Mesothelial cell of epicardium (in vitro differentiated cells): ENCODE measurements at places on chromosomes 12 and 14.

DNA sequence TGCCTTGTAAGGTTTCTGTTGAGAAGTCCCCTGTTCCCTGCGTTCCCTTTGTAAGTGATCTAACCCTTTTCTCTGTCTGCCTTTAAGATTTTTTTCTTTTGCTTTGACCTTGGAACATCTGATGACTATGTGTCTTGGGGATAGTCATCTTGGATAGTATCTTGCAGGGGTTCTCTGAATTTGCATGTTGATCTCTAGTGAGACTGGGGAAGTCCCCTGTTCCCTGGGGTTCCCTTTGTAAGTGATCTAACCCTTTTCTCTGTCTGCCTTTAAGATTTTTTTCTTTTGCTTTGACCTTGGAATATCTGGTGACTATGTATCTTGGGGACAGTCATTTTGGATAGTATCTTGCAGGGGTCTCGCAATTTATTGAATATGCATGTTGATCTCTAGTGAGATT is 38.2 kb upstream of the TMX1 start:
- no peak overlapping the region for H3K27ac ChIP-seq
- H3K4me3 ChIP-seq: no peak overlapping the region
- no peaks in the 10 kb centered on the region for H3K36me3 ChIP-seq
- peaks cover 11% of the 10 kb centered on the region for H3K27me3 ChIP-seq

DNA sequence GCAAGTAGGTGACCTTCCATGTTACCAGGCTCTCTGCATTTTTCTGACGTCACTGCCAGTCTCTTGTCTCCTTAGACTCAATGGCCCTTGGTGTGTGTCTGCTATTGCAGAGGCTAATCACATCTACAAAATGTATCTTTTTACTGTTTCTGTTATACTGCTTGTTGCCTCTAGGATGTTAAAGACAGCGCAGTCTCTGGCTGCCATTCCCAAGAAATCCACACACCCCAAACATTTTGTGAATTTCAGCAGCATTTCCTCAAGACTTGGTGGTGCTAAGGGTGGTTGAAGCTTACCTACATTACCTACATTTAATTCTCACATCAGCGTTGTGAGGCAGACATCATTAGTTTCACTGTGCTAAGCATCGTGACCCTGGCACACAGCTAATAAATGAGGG is 87.2 kb downstream of the C12orf75 start:
- peak overlapping the region; percentile 92 for H3K27ac ChIP-seq
- H3K36me3 ChIP-seq: no peaks in the 10 kb centered on the region
- no peak for DNase-seq
- H3K4me3 ChIP-seq: no peak overlapping the region

DNA sequence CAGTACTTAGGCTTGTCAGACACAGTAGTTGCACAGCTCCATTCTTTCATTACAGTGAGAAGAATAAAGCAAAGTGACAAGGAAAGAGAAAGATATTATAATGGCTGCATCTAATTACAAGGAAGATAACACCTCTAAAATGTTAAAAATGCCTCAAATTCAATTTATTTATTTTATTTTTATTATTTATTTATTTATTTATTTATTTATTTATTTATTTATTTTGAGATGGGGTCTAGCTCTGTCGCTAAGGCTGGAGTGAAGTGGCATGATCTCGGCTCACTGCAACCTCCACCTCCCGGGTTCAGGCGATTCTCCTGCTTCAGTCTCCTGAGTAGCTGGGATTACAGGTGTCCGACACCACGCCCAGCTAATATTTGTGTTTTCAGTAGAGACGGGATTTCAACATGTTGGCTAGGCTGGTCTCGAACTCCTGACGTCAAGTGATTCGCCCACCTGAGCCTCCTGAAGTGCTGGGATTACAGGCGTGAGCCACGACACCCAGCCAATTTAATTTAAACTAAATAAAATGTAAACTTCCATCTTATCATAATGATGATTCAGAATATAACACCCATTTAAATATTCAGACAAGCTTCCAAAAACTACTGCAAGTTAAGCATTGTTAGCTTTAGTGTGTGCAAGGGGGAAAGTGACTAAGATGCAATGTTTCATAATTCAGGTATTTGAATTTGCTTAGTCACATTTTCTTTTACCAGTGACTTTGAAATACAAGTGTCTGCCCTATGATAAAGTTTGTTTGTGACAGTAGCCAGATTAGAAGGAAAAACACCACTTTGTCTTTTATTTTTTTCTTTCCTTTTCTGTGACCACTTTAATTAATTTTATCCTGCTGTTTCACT is 2.4 kb upstream of the CFAP54 start:
- H3K27ac ChIP-seq: no peak overlapping the region
- H3K4me3 ChIP-seq: no peak overlapping the region
- H3K4me1 ChIP-seq: peaks cover 3% of the 10 kb centered on the region
- H3K27me3 ChIP-seq: peaks cover 32% of the 10 kb centered on the region
- DNase-seq: no peak

DNA sequence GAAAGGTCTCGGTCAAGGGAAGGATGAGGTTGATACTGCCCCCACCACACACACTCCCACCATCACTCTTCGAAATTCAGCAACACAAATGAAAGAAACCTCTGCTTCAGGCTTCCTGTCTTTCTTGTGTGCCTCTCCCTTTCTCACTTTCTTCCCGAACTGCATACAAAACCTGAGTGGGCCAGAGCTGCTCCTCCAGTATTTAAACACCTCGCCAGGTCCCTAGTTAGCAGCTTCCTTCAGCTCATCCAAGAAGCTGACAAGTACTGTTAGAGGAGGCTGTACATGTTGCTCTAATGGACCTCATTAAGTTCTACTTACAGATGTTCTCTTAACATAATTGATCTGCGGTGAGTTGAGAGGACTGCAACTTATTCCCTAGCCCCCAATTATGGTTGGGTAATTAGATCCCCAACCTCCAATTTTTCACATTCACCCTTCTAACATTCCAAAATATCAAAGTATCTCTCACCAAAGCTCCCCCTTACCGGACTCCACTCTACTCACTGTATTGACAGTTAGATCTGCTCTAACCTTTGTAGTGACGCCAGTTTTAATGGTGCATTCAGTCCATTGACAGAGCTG is 4.1 kb upstream of the LMO3 start:
- no peak for DNase-seq
- no peaks in the 10 kb centered on the region for H3K36me3 ChIP-seq
- no peak overlapping the region for H3K27ac ChIP-seq
- H3K27me3 ChIP-seq: peaks cover 75% of the 10 kb centered on the region
- no peak overlapping the region for H3K4me3 ChIP-seq

DNA sequence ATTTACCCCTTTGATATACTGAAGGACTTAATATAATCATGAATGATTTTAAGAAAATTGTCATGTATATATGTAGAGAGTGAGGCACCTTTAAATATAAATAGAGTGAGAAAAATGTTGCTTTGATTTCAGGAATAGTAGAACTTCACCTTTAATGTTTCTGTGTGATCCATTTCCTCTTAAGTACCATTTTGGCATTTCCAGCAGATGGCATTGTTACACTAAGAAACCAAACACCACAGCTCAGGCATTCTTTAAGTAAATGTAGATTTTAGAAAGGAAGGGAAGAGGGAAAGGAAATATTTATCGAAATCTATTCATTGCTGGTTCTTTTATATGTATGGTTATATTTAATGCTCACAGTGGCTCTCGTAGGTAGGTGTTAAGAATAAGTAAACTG is 556.7 kb upstream of the FBXO33 start:
- peak overlapping the region; percentile 45 for H3K27ac ChIP-seq
- H3K4me1 ChIP-seq: peaks cover 18% of the 10 kb centered on the region
- no peak overlapping the region for H3K4me3 ChIP-seq
- H3K36me3 ChIP-seq: peaks cover 12% of the 10 kb centered on the region
- DNase-seq: no peak
- no peaks in the 10 kb centered on the region for H3K27me3 ChIP-seq

DNA sequence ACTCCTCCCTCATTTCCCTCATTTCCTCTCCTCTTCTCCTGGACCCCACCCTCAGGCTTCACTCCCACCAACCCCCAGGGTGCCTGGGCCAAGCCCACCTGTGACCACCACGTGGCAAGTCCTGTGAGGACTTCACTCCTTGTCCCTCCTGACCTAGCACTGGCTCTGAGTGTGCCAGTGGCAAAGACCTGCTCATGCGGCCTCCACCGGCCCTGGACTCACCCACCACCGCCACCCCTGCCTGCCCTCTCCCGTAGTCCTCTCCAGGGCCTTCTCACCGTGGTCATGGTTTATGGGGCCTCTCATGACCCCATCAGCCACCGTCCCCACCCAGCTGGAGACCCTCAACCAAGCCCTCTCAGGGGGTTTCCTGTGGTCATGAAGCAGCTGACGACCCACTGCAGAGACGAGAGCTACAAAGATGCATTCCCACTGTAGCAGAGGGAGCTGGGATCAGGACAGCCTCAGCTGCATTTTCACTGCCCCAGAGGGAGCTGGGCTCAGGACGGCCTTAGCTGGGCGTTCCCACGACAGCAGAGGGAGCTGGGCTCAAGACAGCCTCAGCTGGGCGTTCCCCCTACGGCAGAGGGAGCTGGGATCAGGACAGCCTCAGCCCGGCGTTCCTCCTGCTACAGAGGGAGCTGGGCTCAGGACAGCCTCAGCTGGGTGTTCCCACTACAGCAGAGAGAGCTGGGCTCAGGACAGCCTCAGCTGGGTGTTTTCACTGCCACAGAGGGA is 3.2 kb upstream of the C14orf180 start:
- H3K27me3 ChIP-seq: no peaks in the 10 kb centered on the region
- no peak overlapping the region for H3K4me3 ChIP-seq
- H3K4me1 ChIP-seq: peaks cover 51% of the 10 kb centered on the region
- no peak for DNase-seq
- H3K36me3 ChIP-seq: no peaks in the 10 kb centered on the region
